ENCODE measurements at places on chromosomes 3 and 15. TPM values are rescaled to one million over a fixed set of nuclear protein-coding genes. Genes with fewer than 3 reads are reported as not detected.

Gene CD96
- not detected for total RNA-seq

Gene ITIH1
- total RNA-seq: not detected

Gene EPHB3
- 0.21 TPM for total RNA-seq

Gene CPA3
- not detected for total RNA-seq

Gene ANAPC13
- total RNA-seq: 47.5 TPM

Gene ZNF80
- total RNA-seq: not detected

Gene NOX5
- 0.24 TPM for total RNA-seq

Gene GHSR
- not detected for total RNA-seq

Gene GALNT15
- total RNA-seq: 0.06 TPM

Gene DLEC1
- 0.09 TPM for total RNA-seq

Gene TRAIP
- 11.7 TPM for total RNA-seq

Gene SERINC4
- total RNA-seq: 0.09 TPM

Gene HYKK
- total RNA-seq: 5.8 TPM

Gene CLDN18
- not detected for total RNA-seq

Gene RBM15B
- total RNA-seq: 19.1 TPM

Gene SH3BP5
- 15.7 TPM for total RNA-seq

Gene GORASP1
- total RNA-seq: 32.8 TPM

Gene GP5
- total RNA-seq: 0.01 TPM

Gene WWTR1
- 142 TPM for total RNA-seq

Gene ACTC1
- 0.22 TPM for total RNA-seq

Gene SLC22A13
- total RNA-seq: not detected

Gene SLC22A14
- 0.05 TPM for total RNA-seq

Gene CCDC9B
- total RNA-seq: 19.9 TPM

Gene TEX55
- total RNA-seq: not detected

Gene GTPBP8
- total RNA-seq: 14.9 TPM

Gene MESP2
- total RNA-seq: 0.52 TPM

Gene MME
- 0.12 TPM for total RNA-seq

Gene GABRB3
- total RNA-seq: 70.0 TPM

Gene CSPG4
- total RNA-seq: 0.13 TPM

Gene NR2F2
- 24.5 TPM for total RNA-seq

Gene LRRIQ4
- total RNA-seq: not detected

Gene TLR9
- not detected for total RNA-seq

Measured in A549 treated with AZD2906 at 1 μM for 4 hours (cell line).